A549 treated with CORT108297 at 1 μM for 4 hours (cell line): ENCODE measurements at places on chromosomes 4 and X. TPM values are rescaled to one million over a fixed set of nuclear protein-coding genes. Genes with fewer than 3 reads are reported as not detected.

Gene INTU
- total RNA-seq = 0.98 to 1.4 TPM (median 1.0 TPM) in 5 replicates

Gene ZFP42
- 0.03 to 0.04 TPM in 2 of 5 replicates, not detected in the others for total RNA-seq

Gene ADH1A
- not detected in 5 replicates for total RNA-seq

Gene SHISA3
- total RNA-seq = not detected in 5 replicates

Gene ZDHHC15
- total RNA-seq = not detected in 5 replicates

Gene ABLIM2
- total RNA-seq = 1.1 to 1.9 TPM (median 1.5 TPM) in 5 replicates

Gene CTAG1B
- not detected in 5 replicates for total RNA-seq

Gene LRCH2
- total RNA-seq = 0.02 to 0.03 TPM (median 0.02 TPM) in 3 of 5 replicates, not detected in the others
